ENCODE measurements at places on chromosomes 12 and 14.

DNA sequence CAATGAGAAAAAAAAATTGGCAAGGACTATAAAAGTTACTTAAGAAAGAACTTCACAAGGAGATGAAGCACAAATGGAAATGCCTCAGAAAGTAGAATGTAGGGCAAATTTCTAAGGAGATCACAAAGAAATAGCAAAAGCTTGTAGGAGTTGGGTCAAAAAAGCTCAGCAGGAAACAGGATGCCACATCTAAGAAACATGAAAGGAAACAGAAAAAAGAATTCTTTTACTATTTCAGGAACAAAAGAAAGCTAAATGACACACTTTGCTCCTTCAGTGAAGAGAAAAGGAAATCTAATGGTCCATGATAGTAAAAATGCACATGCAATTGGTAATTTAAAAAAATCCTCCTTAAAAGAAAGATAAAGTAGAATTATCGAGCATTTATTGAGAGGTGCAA is 452.1 kb upstream of the GARIN6 start:
- DNase-seq: no peak

GRCh38 chr12:113270709-113271009 is 49.4 kb downstream of the TPCN1 start:
- DNase-seq: no peak

GRCh38 chr12:24360057-24360456 is 410.6 kb upstream of the SOX5 start:
- no peak for DNase-seq

GRCh38 chr14:65906344-65906743 is 493.8 kb downstream of the FUT8 start:
- no peak for DNase-seq

DNA sequence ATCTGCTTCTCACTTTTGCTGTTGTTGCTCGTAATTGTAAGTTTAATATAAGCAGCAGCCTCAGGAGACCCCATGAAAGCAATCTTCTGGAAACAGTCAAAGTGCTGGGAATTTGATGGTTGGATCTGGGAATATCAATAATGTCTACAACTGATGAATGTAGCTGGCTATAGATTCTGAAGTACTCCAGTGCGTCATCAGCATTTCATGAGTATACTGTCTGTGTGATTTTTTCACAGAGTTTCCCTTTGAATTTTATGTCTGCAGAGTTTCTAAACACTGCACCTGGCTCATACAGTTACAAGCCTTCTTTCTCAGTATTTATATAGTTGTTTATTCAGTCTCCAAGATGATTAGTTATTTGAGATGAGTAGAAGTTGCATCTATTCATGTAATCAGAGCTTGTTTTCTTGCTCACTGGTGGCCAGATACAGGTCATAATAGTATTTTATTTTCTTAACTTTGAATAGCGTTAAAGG is 222.3 kb downstream of the RAD51B start:
- no peak for DNase-seq

- DNase-seq: no peak
Observed at GRCh38 chr12:105878964-105879363, 259.8 kb downstream of the NUAK1 start.

- no peak for DNase-seq
Observed at GRCh38 chr12:3000548-3001275, 41.5 kb downstream of the TEAD4 start.

- peak; percentile 88 for DNase-seq
Observed at GRCh38 chr14:68862954-68863594, 70.2 kb upstream of the ZFP36L1 start.

GRCh38 chr12:115273456-115273855 is 589.5 kb upstream of the TBX3 start:
- DNase-seq: no peak

- no peak for DNase-seq
Observed at GRCh38 chr12:3293446-3294161, 197.4 kb upstream of the PRMT8 start.

GRCh38 chr12:58140395-58140794 is 199.0 kb downstream of the ATP23 start:
- no peak for DNase-seq

DNA sequence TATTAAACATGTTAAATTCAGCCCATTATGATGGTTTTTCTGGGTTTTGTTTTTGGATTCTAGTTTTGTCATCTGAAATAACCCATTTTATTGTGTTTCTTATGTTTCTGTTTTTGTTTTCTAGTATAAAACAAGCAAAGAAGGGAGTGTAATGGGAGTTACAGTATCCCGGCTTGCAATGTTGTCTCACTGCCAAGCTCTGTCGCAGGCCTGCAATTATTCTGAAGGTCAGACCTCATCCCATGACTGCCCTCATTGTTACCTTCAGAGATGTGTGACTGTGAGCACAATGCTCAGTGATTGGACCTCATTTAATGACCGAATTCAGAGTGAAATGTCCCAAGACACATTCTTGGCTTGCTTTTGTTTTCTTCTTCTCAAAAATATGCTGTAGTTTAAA is 73.0 kb upstream of the ATF1 start:
- no peak for DNase-seq

GRCh38 chr12:132453361-132454192 is 36.4 kb upstream of the FBRSL1 start:
- no peak for DNase-seq

DNA sequence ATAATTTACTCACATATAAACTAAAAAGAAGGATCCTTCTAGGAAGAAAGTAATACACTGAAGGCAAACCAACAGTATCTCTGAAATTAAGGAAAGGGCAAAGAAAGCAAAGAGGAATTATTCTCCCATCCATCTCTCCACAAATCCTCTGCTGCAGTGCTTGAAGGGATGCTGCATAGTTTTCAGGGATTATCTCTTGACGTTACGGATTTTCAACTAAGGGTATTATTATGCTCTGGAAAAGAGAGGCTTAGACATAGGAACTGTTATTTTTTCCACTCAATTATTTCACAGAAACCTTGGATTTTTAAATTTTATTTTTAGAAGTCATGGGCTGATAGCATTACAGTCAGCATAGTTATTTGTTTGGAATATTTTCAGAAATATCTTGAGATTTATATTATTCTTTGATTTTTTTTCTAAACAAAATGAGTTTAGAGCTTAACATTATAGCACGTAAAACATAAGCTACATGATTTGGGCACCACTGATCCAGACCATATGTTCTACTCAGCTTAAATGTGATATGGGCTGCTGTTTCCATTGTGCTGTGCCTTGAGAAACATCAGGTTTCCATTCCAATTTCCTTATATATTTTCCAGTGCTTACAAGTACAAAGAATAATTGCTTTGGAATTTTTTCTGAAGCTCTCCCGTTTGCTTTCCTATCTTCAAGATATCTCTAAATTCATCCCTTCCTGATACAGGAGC is 57.9 kb upstream of the DCN start:
- no peak for DNase-seq

Data from KBM-7 (cell line).